Common myeloid progenitor, CD34-positive (primary cell): ENCODE measurements at places on chromosomes 6 and 20.

GRCh38 chr6:88599571-88599970, 363.8 kb downstream of the RNGTT start:
- no peak for DNase-seq

DNA sequence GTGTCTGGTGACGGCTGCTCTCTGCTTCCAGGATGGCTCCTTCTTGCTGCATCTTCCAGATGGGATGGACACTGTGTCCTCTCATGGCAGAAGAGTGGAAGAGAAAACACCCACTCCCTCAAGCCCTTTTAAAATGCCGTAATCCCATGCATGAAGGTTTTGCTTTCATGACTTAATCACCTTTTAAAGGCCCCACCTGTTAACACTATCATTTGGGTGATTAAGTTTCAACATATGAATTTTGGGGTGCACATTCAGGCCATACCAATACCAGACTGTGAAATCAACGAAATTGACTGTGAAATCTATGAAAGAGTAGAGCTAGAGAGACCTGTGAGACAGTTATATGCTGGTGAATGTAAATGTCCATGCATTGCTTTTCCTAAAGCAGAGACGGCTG, 374.3 kb upstream of the CHD6 start:
- DNase-seq: no peak

GRCh38 chr6:46651816-46652215, 802 bp downstream of the CYP39A1 start:
- peak; percentile 6 for DNase-seq

DNA sequence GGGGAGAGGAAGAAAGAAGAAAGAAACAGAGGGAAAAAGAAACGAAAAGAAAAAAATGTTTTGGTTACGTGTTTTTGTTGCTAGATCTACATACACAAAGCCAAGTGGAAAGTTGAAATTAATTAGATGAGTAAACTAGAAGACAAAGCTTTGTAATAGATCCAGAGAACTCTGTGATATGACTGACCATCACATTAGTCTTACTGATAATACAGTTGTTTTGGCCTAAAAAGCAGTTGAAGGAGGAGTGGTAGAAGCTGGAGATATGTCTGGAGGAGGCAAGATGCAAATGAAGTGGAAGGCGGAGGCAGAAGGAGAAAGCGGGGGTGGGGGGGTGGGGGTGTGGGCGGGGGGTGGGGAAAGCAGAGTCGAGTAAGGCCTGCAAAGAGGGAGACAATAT, 500.1 kb upstream of the ID4 start:
- DNase-seq: no peak

GRCh38 chr20:31473331-31474096, 1.4 kb downstream of the DEFB124 start:
- DNase-seq: no peak

- no peak for DNase-seq
Measured at GRCh38 chr6:157558487-157559200, 177.7 kb downstream of the ZDHHC14 start.

- peak; percentile 22 for DNase-seq
Measured at GRCh38 chr6:169960886-169961611, 209.6 kb downstream of the ERMARD start.

GRCh38 chr20:17725094-17725835, 25.5 kb downstream of the BANF2 start:
- DNase-seq: no peak

GRCh38 chr6:151437401-151437800, 14.5 kb downstream of the RMND1 start:
- no peak for DNase-seq

DNA sequence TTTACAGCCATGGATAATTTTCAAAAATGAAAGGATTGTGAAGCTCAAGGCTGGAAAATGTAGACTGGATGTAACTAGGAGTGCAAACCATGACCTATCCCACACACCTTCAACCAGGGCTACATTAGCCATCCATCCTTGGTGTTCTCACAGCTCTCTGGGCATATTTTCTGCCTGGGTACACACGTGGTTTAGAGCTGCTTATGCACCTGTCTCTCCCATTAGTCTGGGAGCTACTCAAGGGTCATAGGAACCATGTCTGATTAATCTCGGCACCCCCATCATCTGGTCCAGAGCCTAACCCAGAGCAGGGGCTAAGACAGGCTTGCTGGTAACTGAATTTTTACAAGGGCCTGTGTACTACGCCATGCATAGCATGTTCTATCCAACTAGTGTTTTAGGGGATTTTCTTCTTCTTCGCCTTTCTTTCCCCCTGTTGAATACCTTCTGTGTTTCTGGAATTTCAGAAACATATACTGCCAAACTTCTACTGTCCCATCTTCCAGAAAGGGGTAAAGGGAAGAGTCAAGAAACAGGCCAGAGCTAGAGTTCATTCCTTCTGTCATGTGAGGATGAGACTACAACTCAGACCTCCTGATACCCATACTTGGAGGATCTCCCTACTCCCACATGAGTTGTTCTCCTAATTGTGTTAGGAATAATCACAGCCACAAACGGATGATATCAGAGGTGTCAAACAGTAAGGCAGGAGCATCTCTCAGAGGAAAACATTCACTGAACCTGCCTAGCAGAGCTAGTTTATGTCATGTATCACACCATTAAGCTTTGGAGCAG, 25.4 kb upstream of the FAM83C start:
- DNase-seq: no peak

DNA sequence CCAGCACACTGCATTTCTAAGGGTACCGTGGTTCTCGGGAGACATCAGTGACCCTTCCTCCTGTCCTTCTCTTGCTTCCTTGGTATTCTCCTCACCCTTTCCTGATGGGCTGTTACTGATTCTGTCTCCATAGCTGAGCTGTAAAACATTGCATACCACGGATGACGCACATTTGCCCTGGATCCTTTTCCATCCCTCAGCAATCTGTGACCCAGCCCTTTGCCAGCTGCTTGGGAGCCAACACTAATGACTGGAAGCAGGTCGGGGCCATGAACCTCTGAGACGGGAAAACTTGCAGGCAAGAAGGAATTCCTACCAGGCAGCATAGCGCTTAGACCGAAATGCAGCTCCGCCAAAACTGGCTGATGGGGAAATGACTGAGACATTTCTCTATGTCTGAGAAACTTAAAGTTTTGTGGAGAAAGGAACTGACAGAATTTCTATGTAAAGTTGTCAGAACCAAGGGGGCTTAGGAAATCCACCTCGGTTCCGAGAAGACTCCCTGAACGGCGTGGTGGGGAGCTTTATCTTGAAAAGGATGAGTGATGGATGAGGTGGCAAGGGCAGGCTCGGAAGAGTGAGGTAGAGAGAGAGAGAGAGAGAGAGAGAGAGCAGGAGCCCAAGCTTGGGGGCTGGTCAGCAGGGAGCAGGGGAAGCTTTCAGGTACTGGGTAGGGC, 19.2 kb downstream of the TUBB2B start:
- DNase-seq: no peak

DNA sequence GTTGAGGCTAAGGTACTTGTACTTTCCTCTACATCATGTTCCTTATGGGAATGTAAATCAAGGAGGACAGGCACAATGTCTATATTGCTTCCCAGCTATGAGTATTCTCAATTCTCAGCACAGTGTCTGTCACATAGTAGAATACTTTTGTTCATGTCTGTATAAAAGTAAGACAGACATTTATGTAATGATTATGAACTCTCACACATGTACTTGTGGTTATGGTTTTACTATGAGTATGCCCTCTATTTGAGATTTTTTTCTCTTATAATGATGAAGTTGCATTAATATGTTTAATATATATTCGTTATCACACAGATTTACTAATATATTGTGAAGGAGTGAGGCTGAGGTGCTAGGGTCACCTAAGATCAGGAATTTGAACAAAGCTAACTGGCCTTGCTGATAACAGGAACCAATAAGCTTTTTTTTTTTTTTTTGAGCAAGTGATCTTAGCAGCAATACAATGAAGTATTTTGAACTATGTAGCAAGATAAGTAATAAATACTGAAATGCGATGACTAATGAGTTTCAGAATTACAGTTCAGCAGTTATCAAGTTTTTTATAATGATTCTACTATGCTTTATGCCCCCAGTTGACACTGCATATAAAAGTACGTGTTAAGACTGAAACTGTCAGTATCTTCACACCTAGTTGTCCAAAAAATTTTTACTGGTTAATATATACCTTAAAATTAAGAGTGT, 623.1 kb downstream of the HTR1B start:
- no peak for DNase-seq
